Stimulated activated CD8-positive, alpha-beta memory T cell treated with anti-CD3 and anti-CD28 coated beads, Interleukin-7, amount 100 ng/mL, for 24 hours (primary cell): ENCODE measurements at places on chromosomes 5 and 9.

DNA sequence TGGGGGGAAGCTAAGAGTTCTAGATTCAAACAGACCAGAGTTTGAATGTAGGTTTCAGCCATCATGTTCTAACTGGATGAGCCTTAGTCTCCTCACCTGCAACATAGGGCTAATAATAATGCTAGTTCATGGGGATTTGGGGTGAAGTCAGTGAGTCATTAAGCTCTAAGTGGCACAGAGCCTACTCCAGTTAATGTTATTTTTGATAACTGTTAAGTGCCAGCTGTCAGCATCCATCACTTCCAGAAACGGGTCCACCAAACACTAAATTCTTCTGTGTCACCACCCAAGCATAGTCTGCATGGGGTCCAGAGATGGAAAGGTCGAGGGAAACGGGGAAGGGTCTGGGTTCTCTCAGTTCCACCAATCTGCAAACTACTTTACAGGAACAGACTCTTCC is 1.8 kb upstream of the TSC1 start:
- no peak for DNase-seq

GRCh38 chr5:38645508-38645907 is 89.1 kb upstream of the LIFR start:
- DNase-seq = no peak

- DNase-seq = no peak
Observed at GRCh38 chr5:109659901-109660300, 29.8 kb upstream of the MAN2A1 start.

GRCh38 chr5:166507810-166508425 is 1783.5 kb upstream of the WWC1 start:
- no peak for DNase-seq

GRCh38 chr9:88820055-88820454 is 171.2 kb upstream of the S1PR3 start:
- DNase-seq = no peak
